Anterior cingulate cortex (tissue), 58 donors: ENCODE measurements at places on chromosomes 2 and 18.

- DNase-seq = no peak
Measured at GRCh38 chr2:99974275-99974674, 168.1 kb downstream of the AFF3 start.

GRCh38 chr2:235047171-235048160, 95.6 kb downstream of the SH3BP4 start:
- DNase-seq = no peak

DNA sequence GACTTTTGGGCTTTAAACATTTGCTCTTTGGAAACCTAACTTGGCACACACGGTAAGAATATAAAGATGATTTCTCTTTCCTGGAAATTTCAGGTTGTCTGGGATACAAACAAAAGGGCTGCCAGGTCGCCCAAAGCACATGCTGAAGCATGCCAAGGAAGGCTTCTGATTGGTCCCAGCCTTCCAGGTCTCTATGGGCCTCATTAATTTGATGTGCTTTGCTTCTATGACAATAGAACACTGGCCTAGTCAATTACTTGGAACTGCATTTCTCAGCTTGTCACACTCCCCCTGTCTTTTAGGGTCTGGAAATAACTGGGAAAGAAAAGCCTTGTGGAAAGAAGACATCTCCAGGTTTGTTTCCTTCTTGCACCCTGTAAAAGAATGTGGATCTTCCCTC, 228.9 kb downstream of the ADCYAP1 start:
- no peak for DNase-seq

GRCh38 chr2:74552914-74553811, 579 bp downstream of the LOXL3 start:
- DNase-seq = no peak

GRCh38 chr18:58225101-58225500, 181.1 kb downstream of the NEDD4L start:
- no peak for DNase-seq

GRCh38 chr2:224594840-224595239, 9.7 kb upstream of the CUL3 start:
- DNase-seq = no peak

GRCh38 chr2:40199771-40200170, 252.1 kb downstream of the SLC8A1 start:
- no peak for DNase-seq

DNA sequence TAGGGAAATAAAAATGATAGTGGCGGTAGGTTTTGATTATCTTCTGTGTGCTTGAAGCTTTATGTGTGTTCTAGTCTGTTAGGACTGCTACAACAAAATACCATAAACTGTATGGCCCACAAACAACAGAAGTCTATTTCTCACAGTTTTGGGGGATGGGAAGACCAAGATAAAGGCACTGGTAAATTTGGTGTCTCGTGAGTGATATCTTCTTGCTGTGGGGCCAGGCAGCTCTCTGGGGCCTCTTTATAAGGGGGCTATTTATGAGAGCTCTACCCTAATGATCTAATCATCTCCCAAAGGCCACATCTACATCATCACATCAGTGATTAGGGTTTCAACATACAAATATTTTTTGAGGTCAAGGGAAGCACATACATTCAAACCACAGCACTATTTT, 86.8 kb upstream of the SPHKAP start:
- DNase-seq = no peak

DNA sequence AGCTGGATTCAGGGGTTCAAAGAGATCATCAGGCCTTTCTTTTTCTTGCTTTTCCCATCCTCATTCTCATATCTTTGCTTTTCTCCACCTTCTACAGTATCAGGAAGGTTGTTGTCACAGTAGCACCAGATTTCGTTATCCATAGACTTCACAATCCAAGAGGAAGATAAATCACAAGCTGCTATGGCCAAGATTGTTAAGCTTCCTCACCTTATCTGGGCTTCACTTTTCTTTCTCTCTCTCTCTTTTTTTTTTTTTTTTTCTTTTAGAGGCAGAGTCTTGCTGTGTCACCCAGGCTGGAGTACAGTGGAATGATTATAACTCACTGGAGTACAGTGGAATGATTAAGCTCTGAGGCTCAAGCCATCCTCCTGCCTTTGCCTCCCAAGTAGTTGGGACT, 93.5 kb downstream of the TTC27 start:
- DNase-seq = no peak

- DNase-seq = no peak
Measured at GRCh38 chr18:56188529-56189275, 449.7 kb downstream of the TXNL1 start.

- DNase-seq = no peak
Measured at GRCh38 chr2:197426723-197427603, 7.9 kb downstream of the SF3B1 start.

- DNase-seq = no peak
Measured at GRCh38 chr2:203623096-203623495, 83.3 kb upstream of the CD28 start.

DNA sequence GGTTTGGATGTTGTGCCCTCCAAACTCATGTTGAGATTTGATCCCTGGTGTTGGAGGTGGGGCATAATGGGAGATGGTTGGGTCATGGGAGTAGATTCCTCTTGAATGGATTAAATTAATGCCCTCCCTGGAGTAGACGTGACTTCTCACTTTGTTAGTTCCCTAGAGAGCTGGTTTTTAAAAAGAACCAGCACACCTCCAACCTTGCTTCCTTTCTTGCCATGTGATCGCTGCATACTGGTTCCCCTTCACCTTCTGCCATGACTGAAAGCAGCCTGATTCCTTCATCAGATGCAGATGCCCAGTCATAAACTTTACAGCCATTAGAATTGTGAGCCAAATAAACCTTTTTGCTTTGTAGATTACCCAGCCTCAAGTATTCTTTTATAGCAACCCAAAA, 21.7 kb downstream of the MTA3 start:
- no peak for DNase-seq

DNA sequence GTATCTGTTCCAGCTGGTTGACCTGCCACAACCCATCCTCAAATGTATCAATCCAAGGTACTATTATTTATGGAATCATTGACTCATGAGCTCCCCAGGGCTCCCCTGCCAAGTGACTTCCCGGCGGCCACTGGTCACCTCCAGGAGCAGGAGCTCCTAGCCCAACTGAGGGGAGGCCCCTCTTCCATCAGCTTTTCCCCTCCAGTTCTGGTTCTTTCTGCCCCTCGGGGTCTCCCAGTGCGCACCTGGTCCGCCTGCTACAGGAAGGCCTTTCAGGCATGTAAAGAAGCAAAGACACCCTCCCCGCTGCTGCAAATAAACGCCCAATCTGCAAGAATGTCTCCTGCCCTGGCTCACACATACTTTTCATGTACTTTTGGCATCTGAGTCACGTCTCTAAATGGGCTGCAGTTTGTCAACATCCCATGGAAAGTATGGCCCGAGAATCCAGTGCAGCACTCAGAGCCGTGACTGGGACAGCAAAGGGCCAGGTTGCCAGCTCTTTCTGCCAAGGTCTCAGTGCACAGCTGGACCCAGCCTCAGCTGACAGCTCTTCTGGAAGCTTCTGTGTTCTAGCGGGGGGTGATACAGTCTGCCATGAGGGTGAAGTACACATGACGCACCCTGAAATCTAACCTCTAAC, 41.4 kb downstream of the KLHL29 start:
- DNase-seq = no peak
